ENCODE measurements at places on chromosomes 16 and 17. TPM values are rescaled to one million over a fixed set of nuclear protein-coding genes. Genes with fewer than 3 reads are reported as not detected.
A peak's percentile ranks its signal among the peaks of the same experiment; 100 is the strongest.

Gene CLEC18B
- total RNA-seq, result 0.60 TPM

Gene TRPV3
- 0.51 TPM for total RNA-seq

- peak overlapping the region; percentile 73 for H3K4me3 ChIP-seq
Observed at GRCh38 chr16:19885451-19886072, 914 bp upstream of the GPRC5B start.

DNA sequence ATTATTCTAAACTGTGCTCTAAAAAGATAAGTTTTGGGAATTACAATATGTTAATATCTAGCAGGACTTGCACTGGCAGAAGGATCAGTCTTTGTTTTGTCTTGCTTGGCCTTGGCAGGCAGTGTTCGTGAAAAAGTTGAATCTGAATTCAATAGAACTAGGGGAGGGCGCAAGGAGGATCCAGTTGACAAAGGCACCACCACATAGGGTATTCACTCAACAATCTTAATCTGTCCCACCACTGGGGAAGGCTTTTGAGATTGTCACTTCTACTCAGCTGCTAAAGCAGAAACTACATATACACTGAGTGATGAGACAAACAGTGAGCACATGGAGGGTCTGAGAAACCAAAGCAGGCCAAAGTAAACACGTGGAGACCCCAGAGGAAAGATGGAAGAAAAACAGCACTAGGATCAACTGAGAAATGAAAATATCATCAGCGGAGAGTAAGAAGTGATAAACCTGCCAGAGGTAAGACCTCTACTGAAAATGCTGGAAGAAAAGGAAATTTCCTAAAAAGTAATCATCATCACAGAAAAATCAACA, 2.4 kb downstream of the AMFR start:
- peaks cover 35% of the 10 kb centered on the region for H3K4me1 ChIP-seq
- H3K27me3 ChIP-seq, result peaks cover 4% of the 10 kb centered on the region
- peak overlapping the region; percentile 71 for H3K4me3 ChIP-seq
- H3K27ac ChIP-seq, result peak overlapping the region; percentile 5

- no peak overlapping the region for H3K4me3 ChIP-seq
- no peaks in the 10 kb centered on the region for H3K27me3 ChIP-seq
- H3K36me3 ChIP-seq, result peaks cover 6% of the 10 kb centered on the region
- peaks cover 14% of the 10 kb centered on the region for H3K4me1 ChIP-seq
- no peak for DNase-seq
- no peak overlapping the region for H3K27ac ChIP-seq
Observed at GRCh38 chr16:24918641-24919040, 72.9 kb downstream of the SLC5A11 start.
